Stimulated activated CD4-positive, alpha-beta T cell treated with anti-CD3 and anti-CD28 coated beads, Interleukin-1b, Interleukin-23, amount 100 ng/mL, for 1 hour (primary cell): ENCODE measurements at places on chromosomes 5 and 9.

GRCh38 chr9:97109194-97109811, 70.4 kb upstream of the CTSV start:
- no peak for DNase-seq

DNA sequence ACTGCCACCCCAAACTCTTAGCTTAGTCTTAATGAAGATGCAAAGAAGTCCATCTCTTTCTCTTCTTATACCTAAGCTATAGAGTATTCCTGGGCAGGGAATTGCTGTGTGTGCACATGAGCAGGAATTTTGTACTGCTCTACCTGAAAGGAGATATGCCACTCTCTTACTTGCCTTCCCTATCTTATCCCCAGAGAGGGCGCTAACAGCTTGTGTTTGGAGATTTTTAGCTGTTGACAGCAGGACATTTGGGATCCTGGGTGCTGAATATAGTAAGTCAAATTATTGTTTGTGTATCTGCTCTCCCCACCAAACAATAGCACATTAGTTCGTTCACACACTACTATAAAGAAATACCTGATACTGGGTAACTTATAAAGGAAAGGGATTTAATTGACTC, 159.5 kb downstream of the GABRG2 start:
- no peak for DNase-seq

DNA sequence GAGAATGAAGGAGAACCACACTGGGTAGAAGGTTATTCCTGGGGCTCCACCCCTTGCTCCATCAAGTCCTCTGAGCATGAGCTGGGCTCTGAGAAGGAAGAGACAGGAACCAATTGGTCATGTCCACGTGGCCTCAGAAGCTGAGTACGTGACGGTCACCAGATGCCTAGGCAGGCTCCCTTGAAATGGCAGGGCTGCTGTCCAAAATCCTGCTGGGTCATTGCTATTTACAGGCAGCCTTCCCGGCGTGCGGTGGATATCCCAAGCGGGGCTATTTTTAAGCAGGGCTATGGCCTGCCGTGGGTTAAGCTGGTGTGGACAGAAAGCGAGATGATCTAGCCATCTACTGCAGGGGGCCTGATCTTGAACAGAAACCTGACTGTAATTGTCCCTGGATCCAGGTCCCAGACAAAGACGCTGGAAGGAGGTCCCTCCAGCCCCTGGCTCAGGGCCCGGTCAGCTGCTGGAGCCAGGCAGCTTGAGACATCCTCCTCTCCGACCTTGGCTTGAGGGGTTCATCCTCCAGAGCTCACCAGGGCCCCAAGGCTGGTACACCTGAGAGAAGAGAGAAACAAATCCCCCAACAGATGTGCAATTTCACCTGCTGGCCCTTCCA, 550 bp upstream of the CKMT2 start:
- DNase-seq: no peak

DNA sequence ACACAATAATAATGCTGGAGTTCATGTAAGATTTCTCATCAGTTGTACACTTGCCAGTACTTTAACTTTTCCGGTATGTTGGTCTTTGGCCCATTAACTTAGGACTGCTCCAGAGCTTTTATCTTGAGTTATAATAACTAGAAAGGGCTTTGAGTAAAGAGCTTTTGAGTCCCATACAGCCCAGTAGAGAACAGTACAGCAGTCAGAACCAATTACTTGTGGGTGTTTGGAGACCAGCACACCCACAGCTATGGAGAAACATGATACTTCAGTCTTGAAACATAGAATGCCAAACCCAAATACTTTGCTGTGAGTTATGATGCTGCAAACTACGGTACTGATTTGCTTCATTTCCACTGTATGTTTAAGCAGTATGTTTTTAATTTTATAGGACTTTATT, 374.3 kb downstream of the CCDC171 start:
- no peak for DNase-seq

DNA sequence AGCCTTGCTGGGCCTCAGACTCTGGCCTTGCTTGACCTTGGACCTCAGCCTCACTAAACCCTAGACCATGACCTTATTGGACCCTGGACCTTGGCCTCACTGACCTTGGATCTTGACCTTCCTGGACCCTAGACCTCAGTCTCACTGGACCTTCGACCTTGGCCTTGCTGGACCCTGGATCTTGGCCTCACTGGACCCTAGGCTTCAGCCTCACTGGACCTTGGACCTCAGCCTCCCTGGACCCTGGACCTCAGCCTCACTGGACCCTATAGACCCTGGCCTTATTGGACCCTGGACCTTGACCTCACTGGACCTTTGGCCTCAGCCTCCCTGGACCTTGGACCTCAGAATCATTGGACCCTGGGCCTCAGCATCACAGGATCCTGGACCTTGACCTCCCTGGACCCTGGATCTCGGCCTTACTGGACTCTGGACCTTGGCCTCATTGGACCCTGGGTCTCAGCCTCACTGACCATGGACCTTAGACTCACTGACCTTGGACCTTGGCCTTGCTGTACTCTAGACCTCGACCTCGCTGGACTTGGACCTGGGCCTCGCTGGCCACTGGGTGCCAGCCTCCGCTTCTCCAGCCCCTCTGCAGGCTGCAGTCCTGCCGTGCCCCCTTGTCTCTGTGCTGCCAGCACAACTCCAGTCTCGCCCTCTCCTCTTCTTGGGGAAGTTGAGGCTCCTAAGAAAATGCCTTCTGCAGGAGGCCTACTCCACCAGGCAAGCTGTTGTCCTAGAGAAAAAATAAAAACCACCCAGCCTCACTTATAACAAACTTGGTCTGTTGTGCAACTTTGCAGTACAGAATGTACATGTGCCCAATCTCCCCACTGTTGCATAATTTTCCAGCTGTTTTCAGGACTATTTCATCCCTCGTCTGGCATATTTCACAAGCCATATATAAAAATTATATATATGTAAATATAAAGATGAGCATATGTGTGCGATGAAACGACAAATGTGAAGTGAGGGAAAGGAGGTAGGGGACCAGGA, 11.0 kb upstream of the ADAMTS2 start:
- DNase-seq: no peak

GRCh38 chr5:80153586-80154126, 102.2 kb downstream of the SERINC5 start:
- no peak for DNase-seq

GRCh38 chr9:78324068-78324650, 27.2 kb downstream of the PSAT1 start:
- DNase-seq: no peak

DNA sequence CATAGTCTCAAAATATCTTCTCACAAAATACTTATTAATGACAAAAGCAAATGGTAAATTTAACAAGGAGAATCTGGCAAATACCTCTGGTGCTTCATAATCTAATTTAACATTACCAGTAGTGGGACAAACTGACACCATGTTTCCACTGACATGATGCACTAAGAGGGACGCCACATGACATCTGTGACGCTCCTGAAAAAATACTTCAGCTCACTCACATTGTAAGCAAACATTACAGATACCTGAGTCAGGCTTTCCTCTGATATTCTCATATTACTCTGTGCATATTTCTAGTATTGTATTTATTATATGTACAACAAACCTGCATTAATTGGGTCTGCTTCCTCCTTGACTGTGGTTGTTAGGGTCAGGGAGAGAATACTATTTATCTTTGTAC, 56.7 kb upstream of the OSMR start:
- DNase-seq: no peak

GRCh38 chr9:85331626-85332025, 410.1 kb downstream of the AGTPBP1 start:
- DNase-seq: no peak

GRCh38 chr9:85303757-85304134, 438.0 kb downstream of the AGTPBP1 start:
- DNase-seq: no peak

GRCh38 chr5:80177236-80177635, 78.6 kb downstream of the SERINC5 start:
- no peak for DNase-seq

DNA sequence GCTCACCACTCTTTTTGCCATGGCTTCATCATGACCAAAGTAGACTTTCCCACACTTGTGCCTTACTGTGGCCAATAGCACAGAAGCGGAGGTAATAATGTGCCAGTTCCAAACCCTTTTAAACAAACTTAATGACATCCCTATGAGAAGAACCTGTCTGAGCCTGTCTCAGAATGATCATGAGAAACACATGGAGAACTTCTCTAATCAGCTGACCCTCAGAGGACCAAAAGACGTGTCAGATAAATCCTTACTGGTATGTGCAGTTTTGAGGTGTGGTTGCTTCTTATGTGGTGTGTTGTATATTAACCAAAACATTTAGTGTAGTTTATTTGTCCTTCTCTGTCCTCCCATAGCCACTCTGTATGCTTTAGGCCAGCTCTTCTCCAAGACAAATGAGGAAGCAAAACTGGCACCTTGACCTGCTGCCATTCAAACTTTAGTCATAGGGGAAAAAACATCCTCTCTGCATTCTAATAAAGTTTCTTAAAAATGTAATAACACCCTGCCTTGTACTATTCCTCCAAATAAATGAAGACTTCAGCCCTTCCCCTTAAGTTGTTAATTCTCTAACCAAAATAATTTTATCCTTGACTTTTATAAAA, 168.9 kb downstream of the MUSK start:
- DNase-seq: no peak

GRCh38 chr5:61918611-61919010, 387.4 kb upstream of the KIF2A start:
- no peak for DNase-seq

DNA sequence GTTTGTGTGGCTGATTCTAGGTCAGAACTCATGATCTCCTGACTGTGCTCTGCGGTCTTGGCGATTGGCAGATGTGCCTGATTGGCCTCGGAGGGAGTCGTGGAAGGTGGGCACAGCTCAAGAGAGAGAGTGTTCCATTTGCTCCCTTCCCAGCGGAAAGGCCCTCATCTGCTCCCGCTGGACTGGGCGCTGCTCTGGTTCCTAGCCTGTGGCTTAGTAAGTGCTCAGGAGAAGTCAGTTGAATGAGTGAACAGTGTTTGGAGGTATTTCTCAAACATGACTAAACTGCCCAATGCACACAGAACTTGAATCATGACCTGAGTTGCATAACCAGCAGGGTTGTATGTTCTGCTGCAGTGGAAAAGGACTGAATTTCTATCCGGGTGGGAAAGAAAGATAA, 120.2 kb upstream of the PITX1 start:
- DNase-seq: no peak

- DNase-seq: no peak
Observed at GRCh38 chr5:170617533-170618490, 114.0 kb downstream of the KCNIP1 start.

DNA sequence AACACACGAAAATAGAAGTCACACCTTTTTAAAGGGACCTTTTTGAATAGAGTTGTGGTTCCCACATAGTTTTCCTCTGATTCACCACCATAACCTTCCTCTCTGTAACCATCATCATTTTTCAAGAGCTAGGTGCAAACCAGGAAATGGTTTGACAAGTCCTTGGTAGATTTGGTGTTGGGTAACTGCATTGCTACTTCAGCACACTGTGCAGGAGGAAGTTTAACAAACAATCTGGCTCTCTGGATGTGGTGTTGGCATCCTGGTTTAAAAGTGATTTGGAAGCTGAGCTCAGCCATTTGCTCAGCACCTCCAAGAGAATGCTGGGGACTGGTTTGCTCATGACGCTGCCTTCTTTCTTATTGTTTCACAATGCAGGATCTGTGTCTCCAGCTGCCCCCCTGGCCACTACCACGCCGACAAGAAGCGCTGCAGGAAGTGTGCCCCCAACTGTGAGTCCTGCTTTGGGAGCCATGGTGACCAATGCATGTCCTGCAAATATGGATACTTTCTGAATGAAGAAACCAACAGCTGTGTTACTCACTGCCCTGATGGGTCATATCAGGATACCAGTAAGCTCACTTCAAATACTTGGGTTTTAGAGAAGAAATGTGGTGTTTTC, 213.1 kb downstream of the RFK start:
- DNase-seq: no peak

GRCh38 chr5:95808686-95809413, 13.7 kb downstream of the GLRX start:
- DNase-seq: no peak

DNA sequence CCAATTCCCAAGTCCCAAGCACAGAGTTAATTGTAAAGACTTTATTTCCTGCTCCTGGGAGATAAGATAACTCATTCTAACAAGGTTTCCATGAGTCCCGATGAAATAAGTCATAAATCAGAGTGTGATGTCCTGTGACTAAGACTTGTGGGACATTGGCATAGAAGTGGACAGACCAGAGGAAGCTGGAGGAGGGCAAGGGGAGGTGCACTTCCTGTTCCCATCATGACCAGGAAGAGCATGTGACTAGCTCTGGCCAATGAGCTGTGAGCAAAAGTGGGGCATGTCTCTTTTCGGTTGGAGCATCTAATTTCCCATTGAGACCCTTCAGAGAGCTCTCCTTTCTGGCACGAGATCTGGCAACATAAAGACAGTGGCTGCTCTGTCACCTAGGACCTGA, 100.4 kb downstream of the ZNF354C start:
- DNase-seq: no peak

DNA sequence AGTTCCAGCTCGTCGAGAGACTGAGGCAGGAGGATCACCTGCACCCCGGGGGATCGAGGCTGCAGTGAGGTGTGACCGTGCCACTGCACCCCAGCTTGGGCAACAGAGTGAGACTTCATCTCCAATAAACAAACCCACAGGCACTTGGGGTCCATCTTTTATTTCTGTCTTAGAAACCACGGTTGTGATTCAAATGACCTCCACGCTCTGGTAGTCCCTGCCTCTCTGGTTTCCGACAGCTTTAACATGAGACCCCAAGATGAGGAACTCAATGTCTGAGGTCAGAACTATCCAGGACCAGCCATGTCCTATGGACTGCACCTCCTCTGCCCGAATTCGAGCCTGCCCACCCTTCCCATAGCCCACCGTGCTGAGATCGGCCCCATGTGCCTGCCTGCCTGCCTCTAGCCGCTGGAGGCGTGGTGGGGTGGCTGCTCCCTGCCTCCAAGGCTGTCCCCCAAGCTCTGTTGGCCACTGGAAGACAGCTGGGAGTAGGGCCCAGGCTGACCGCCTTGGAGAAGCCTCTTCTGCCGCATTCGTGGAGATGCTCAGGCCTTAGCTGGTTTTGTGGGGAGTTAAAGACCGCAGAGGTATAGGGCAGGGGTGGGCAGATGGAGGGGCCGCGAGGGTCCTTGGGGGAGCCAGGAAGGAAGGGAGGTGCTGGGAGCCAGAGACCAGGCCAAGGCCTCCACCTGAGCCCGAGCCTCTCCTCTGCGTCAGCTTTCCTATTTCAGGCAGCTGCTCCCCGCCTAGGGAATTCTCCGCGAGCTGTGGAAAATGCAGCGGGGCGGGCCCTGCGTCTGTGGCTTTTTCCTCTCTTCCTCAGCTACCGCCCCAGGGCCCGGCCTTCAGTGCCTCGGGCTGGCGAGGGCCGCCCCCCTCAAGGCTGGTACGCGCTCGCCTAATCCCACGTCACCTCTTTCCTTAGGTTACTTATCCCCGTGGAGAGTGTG, 6.9 kb upstream of the WDR5 start:
- DNase-seq: no peak

GRCh38 chr9:129854588-129855110, 19.4 kb downstream of the USP20 start:
- DNase-seq: no peak
